ENCODE measurements at places on chromosomes 11 and 22. TPM values are rescaled to one million over a fixed set of nuclear protein-coding genes. Genes with fewer than 3 reads are reported as not detected.
A peak's percentile ranks its signal among the peaks of the same experiment; 100 is the strongest.

DNA sequence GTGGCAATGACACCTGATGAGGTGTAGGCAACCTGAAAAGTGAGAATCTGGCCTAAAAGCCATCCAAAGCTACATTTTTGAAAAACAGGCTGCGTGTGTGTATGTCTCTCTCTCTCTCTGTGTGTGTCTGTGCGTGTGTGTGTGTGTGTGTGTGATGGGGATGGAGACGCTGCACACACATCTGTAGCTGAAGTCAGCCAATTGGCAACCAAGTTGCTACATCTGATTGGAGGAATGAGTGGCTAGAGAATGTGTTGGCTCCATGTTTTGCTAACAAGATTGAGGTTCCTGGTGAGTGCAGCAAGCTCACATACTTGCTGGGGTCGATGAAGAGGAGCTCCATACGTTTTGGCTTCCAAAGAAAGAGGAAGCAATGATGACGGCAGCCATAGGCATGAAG is 311.4 kb upstream of the NCAM1 start:
- no peak for DNase-seq

- DNase-seq: peak; percentile 55
Measured at GRCh38 chr11:71948314-71949027, 19.6 kb downstream of the RNF121 start.

The OR5B21 gene
- not detected for polyA plus RNA-seq

DNA sequence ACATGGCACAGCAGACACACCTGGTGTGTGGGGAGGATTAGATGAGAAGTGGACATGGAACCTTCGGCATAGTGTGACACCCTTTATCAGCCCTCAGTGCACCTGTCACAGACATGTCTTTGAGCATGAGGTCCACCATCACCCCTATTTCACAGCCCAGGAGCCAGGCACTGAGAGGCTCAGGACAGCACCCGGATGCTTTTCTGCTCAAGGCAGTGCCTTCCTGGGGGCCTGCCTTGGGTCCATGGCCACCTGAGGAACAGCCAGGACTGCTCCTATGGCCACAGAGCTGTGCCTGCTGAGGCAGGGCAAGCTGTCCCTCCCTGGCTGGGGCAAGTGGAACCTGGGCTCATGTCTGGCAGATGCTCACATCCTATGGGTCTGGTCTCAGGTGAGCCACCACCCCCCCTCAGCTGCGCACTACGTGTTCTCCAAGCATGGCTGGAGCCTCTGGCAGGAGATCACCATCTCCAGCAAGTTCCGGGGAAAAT is 75.8 kb downstream of the MORC2 start:
- DNase-seq: no peak

DNA sequence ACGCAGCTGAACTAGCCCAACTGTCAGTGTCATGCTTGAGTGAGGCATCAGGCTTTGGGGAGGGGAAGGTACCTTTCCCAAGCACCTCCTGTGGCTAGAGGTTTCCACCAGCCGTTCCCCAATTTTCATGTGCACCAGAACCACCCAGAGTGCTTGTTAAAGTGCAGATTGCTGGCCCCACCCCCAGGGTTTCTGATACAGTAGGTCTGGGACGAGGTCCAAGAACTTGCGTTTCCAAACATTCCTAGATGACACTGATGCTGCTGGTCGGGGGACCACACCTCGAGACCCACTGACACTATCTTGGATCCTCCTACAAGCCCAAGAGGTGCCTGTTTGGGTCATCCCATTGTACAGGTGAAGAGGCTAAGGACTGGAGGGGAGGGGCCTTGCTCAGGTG is 59.8 kb downstream of the PDE2A start:
- no peak for DNase-seq

DNA sequence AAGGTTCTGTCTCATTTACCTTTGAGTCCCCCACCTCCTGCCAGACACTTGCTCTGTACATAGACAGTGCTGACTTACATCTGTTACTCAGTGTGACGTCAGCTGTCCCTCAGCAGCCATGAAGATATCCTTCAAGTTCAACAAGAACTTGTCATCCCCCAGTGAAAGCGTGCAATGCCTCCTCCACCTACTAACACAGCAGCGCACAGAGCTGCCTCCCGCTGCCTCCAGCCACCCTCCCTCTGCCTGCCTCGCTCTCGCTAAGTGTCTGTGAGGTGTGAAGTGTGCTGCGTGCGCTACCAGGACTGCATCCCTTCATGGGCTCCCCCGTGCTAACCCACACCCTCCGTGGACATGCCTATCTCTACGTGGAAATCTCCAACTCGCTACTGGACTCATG is 621.4 kb downstream of the BRD1 start:
- no peak for DNase-seq

The SAA1 gene
- polyA plus RNA-seq: not detected

The GLYATL2 gene
- 2.3 TPM for polyA plus RNA-seq

- no peak for DNase-seq
Measured at GRCh38 chr11:76335842-76336241, 45.1 kb downstream of the THAP12 start.

GRCh38 chr11:85912414-85912813 is 57.2 kb downstream of the CCDC83 start:
- DNase-seq: no peak

The PRG3 gene
- 0.22 TPM for polyA plus RNA-seq

The EFCAB6 gene
- 4.4 TPM for polyA plus RNA-seq

The APOBEC3H gene
- 0.20 TPM for polyA plus RNA-seq

DNA sequence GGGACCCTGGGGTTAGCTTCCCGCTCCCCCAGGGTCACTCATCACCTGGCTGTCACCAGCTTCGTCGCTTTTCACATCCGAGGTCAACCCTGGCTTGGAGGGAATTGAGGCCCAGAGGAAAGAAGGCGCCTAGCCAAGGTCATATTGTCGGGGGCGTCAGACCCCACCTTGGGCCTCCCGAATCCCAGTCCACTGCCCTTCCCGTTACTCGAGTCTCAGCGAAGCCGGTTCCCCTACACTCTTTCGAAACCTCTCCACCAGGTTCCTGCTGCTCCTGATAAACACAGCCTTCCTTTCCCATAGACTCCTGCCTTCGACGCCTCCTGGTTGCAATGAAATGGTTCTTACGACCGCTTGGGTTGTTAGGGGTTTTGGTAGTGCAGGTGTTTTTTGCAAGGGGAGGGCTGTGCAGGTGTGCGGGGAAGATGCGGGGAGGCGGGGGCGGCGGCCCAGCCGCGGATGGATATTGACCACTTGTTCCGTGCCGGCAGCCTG is 642 bp downstream of the NAA40 start:
- no peak for DNase-seq

- DNase-seq: no peak
Measured at GRCh38 chr11:35065566-35065965, 73.4 kb upstream of the CD44 start.

DNA sequence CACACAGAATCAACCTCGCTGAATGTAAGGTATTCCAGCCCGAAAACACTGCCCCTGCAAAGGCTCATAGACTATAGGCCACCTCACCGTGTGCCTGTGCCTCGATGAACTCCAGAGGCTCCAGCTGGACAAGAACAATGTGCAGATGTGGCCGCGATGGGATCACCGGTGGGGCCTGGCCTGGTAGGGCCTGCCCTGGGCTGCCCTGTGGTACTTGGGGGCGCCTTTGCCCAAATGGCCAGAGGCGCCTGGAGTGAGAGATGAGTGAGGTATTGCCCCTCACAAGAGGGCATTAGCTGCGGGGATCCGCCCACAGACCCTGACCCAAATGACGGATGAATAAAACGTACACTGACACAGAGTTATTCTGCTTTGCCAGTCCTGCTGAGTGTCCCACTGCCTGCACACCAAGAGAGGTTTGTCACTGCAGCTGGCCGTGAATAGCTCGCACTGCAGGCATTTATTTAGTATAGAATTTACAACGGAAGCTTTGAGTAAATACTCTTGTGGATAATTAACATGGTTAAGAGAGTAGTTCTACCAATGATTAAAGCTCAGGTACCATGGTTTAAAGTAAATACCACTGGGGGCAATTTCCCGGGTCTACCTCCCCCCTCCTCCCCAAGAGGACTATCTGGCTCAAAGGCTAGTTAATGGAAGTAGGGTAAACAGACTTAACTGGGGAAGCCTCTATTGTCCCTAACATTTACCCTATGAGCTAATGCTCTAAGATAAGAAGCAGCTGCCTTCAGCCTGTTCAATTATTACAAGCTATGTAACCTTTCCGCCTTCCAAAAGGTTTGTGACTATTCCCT is 101.1 kb upstream of the IGLL5 start:
- no peak for DNase-seq

- no peak for DNase-seq
Measured at GRCh38 chr11:68137833-68138232, 16.6 kb upstream of the CHKA start.

The LRRN4CL gene
- polyA plus RNA-seq: 0.91 TPM

DNA sequence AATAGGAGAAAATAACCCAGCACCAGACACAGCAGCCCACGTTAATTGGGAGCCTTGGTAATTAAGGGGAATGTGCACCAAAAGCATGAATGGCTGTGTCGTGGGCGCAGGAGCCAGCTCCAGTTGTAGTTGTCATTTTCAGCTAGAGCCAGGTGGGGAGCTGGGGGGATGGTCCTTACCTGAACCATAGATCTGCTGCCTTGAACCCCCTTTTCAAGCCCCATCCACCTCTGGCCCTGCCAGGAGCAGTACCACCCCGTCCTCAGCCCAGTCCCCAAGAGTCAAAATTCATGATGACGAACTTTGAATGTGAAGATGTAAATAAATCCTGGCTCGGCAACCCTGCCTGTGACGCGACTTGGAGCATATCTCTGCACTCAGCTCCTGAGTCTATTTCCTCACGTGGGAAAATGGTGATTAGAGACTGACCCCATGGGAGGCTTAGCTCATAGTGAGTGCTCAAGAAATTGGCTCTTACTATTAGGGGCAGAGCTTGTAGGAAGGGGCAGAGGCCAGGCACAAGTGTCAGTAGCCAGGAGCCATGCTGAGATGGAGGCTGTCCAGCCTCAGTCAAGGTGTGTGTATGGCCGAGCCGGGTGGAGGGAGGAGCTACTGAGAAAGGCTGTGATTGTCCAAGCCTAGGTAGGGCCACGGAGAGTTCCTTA is 794 bp upstream of the FXYD6 start:
- DNase-seq: no peak

The CLNS1A gene
- polyA plus RNA-seq: 212 TPM

Measured in right renal pelvis (tissue), 4 donors.